ENCODE measurements at places on chromosomes 11 and 22.

DNA sequence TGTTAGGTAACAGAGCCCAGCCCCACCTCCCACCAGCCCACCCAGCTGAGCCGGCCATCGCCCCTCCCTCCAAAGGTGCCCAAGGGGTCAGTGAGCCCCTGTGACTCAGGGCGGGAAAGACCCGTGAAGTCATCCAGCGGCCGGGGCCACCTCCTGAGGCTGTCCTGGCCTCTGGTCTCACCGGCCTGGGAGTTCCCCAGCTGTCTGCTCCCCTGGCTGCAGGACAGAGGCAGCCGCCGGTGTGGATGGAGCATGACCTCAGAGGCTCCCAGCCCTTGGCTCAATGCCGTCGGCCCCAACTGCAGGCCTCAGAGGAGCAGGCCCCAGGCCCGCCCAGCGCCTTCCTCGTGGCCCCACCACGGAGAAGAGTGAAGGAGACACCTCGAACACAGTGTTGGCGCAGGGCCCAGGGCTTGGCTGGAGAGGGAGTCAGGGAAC is 28.7 kb downstream of the RPL3 start:
- DNase-seq: no peak

DNA sequence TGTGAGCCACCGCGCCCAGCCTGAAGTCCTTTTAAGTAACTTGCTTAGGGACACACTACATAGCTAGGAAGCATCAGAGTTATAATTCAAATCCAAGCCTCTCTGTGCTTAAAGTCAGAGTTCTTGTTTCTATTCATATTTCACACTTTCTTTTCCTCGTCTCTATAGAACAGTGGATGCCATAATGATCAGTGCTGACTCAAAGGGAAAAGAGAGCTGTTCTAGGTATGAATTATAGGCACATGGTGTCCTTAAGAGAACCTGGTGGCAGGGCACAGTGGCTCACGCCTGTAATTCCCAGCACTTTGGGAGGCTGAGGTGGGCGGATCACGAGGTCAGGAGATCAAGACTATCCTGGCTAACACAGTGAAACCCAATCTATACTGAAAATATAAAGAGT is 400.2 kb upstream of the DDI1 start:
- no peak for DNase-seq

DNA sequence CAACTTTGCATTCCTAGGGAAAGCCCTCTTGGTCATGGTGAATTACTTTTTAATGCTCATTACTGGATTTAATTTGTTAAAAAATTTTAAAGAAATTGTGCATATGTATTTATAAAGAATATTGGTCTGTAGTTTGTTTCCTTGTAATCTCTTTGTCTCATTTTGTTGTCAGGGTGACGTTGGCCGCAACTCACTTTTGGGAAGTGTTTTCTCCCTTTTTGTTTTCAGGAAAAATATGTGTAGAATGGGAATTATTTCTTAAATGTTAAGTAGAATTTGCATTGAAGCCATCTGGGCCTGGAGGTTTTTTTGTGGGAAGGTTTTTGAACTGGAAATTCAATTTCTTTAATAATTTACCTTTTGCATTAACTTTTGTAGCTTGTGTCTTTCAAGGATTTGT is 149.1 kb downstream of the UVRAG start:
- no peak for DNase-seq

- no peak for DNase-seq
Observed at GRCh38 chr22:40529821-40530220, 106.7 kb downstream of the MRTFA start.

GRCh38 chr22:37563153-37564081 is 3.1 kb downstream of the CDC42EP1 start:
- no peak for DNase-seq

DNA sequence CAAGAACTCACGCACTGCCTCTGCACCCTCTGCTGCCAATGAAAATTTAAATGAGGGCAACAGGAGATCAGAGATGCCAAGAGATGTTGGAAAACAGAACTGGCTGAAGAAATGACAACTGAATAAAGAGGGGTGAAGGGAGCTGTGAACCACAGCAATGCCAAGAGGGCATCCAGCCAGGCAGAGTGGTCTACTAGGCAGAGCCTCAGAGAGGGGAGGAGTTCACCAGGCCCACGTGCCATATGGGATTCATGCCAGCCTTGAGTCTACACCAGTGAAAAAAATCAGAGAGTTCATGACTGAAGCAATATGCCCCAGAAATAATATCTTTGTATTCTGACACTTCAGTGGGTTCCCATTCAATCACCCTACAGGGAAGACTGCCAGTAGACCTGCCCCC is 4.4 kb downstream of the APOL2 start:
- DNase-seq: no peak

- no peak for DNase-seq
Observed at GRCh38 chr22:31086703-31087330, 5.7 kb downstream of the SMTN start.

DNA sequence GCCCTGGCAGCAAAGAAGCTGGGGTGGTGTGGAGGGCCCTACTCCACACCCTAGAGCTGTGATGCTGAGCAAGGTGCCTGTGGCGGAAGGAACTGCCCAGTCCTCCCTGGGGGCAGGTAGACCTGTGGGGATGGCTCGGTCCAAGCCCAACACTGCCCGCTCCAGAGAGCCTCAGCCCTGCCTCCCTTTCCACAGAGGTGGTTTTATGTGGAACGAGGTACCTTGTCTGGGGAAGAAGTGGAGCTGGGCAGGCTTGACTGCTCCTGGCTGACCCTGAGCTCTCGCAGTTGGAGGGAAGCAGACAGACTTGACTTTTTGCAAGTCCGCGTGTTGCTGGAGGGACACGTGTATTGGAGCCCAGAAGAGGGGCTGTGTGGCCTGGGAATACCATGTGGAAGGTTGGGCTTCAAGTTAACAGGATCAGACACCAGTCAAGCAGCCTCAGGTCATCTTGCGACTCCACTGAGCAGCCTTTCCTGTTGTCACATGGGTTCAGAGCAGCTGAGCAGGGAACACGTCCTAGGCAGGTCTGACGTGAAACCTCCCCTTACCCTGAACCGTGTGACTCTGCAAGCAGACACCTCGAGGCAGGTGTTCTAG is 117.7 kb downstream of the CACNA1I start:
- DNase-seq: no peak

DNA sequence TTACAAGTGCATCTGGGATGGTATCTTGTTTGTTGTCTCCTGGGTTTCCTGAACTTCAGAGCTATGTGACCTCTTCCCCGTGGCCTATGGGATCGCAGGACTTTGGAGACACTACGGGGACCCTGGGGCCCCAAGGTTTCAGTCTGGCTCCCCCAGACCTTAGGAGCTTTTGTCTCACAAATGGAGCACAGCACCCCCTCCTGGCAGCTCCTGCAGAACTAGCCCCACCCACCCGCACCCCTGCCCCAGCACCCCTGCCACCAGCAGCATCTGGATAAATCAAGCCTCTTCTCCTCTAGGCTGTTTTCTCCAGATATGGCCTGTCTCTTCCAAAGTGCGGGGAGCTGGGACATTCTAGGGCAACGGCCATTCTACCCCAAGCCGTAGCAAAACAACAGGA is 10.4 kb downstream of the RCOR2 start:
- peak; percentile 11 for DNase-seq

GRCh38 chr11:78516281-78516680 is 58.4 kb downstream of the NARS2 start:
- no peak for DNase-seq

DNA sequence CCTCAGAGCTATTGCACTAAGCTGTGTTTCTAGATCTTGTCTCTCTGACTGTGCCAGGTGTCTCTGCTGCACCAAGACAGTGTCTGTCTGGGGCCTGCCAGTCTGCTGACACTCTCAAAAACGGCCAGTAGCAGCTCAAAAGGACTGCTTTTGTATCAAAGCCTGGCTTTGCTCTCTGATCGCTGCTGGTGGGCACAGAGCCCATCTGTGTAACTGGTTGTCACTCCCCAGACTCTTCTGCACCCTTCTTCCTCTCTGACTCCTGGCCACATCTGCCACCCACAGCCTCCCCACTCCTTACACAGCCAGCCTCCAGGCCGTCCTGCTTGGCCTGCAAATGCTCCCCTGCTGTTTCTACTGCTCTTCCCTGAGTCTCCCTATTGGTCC is 26.5 kb downstream of the MED15 start:
- no peak for DNase-seq

GRCh38 chr22:29320546-29320945 is 5.0 kb upstream of the RASL10A start:
- DNase-seq: no peak

- no peak for DNase-seq
Observed at GRCh38 chr22:29801796-29802195, 34.6 kb downstream of the UQCR10 start.

DNA sequence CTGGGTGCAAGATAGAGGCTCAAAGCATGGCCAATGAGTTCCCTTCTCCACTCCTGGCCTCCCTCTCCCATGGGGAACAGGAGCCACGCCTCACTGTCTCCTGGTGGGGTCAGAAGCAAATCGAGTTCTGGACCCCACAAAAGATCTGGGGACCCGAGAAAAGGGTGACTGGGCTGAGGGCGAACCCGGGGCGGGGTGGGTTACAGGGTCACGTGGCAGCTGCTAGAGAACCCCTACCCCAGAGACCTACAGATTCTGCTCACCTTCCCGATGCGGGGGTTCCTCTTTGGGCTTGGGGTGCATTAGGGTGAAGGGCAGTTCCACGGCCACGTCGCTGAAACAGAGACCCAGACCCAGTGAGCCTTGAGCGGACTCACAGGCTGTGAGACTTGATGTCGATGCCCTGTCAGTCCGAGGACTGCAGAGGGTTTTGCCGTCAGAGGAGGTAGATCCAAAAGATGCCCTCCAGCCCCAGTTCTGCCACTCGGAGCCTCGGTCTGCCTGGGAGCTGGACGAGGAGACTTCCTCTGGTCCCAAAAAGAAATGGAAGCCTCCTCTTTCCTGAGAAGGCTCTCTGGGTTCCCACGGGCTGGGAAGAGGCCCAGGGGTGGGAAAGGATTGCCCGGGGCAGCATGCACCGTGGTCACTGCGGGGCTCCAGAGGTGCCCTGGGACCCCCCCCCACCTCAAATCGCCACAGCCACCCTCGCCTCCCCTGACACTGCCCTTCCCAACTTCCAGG is 28.2 kb downstream of the TPBGL start:
- DNase-seq: no peak

- DNase-seq: no peak
Observed at GRCh38 chr11:45722144-45722543, 56.7 kb upstream of the CHST1 start.

GRCh38 chr11:134330611-134331353 is 1.0 kb upstream of the GLB1L2 start:
- no peak for DNase-seq

- DNase-seq: no peak
Observed at GRCh38 chr22:17422736-17423343, 53.6 kb downstream of the CECR2 start.

DNA sequence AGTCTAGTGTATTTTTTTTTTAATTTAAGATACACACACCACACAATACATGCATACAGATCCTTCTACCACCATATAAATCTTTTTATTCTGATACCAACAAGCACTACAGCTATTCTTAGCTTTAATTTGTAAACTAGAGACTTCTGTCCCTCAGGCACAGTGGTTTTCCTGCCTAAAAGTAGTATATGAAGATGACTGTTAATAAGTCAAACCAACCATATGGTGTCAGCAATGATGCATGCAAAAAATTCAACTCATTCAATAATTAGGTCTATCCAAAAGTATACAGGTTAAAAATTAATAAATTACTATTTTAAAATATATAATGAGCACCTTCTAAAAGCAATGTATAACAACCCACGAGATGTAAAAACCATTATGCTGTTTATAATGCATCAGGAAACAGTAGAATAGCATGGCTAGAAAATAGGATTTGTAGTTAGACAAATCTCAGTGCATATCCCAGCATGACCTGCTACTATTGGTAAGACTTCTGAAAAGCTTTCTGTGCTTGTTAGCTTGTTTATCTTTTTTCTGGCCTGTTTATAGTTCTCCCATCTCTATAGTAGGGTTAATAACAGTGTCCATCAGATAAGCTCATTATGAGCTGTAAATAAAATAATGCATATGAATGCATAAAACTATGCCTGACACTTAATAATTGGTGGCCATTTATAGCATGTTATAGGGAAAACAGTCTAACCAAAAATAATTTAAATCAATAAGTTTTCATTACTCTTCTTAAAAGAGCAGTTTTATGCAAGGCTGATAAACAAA is 10.2 kb downstream of the RAB38 start:
- DNase-seq: no peak

DNA sequence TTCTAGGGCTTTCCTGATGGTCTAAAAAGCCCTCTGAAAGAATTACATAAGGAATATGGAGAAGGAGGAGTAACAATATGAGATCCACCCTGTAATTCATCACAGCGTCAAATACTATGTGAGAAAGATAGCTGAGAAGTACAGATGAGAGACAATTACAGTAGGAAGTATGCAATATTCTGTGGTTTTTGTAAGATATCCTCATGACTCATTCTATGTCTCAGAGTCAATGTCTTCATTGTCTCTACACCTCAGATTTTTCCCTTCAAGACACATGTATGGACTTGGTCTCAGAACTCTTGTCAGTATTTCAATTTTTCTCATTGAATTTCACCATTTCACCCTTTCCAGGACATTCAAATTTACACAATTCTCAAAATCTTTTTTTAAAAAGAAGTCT is 343.3 kb upstream of the CTSC start:
- no peak for DNase-seq

GRCh38 chr11:96219981-96220623 is 122.9 kb downstream of the MAML2 start:
- no peak for DNase-seq

DNA sequence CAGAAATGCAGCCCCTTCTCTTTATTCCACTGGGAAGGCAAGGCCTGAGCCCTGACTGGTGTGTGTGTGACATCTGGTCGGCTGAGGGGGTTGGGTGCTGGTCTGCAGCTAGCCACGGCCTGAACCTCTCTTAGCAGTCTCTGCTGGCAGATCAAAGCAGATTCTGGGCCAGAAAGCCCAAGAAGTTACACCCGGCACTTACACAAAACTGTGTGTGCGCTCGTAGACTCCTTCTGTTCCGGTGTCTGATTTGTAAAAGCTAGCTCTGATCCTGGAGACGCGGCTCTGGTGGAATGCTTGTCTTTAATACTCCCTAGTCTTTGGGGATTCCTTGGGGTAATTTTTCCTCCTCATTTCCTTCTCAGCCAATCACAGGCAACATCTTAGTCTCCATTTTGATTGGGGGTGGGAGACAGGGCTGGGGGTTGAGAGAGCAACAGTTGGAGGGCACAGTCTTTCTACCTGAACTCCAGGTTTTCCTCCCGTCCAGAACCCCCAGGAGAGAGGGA is 5.5 kb downstream of the PKNOX2 start:
- no peak for DNase-seq

- peak; percentile 84 for DNase-seq
Observed at GRCh38 chr11:61270354-61271076, 24.6 kb downstream of the VWCE start.

DNA sequence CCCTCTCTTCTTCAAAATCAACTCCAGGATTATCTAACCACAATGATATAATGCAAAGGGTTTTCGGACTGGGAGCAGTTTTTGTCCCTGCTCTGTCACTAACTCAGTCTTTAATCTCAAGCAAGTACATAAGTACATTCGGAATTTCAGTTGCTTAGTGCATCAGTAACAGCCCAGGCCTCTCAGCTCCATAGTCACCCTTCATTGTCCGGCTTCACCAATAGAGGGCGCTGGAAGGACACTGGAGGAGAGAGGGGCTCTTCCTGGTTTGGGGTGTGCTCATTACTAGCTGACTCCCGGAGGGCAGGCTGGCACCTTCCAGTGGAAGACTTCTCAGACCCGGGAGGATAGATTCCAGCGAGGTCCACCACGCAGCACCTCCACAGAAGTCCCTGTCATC is 90.4 kb upstream of the PDGFD start:
- DNase-seq: peak; percentile 46

- no peak for DNase-seq
Observed at GRCh38 chr11:134581121-134581626, 169.1 kb upstream of the B3GAT1 start.
